ENCODE measurements at places on chromosomes 1 and 21. TPM values are rescaled to one million over a fixed set of nuclear protein-coding genes. Genes with fewer than 3 reads are reported as not detected.

DNA sequence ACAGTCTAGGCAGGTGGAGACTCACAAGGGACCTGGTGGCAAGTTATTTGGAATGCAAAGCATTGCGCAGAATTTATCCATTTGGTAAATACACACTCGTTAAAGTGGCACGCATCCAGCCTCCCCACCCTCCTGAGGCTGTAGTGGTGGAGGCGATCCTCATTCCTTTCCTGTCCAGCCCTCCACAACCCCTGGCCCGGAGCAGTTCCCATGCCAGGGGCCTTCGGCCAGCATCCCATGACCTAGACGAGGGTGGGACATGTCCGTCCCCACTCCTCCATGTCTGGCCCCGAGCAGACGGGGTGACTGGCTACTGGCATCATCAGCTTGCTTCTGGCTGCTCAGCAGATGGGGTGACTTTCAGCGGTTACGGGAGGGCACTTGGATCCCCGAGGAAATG is 281.5 kb upstream of the VAMP3 start:
- DNase-seq = no peak

GRCh38 chr21:42316891-42317290 is 1.7 kb upstream of the TFF3 start:
- DNase-seq = no peak

GRCh38 chr1:202205523-202206190 is 12.1 kb downstream of the LGR6 start:
- DNase-seq = no peak

- no peak for DNase-seq
Measured at GRCh38 chr1:48005253-48006117, 8.3 kb upstream of the TRABD2B start.

The UCK2 gene
- total RNA-seq = 50.1 TPM
